Glutamatergic neuron (in vitro differentiated cells): ENCODE measurements at places on chromosomes 12 and 14. TPM values are rescaled to one million over a fixed set of nuclear protein-coding genes. Genes with fewer than 3 reads are reported as not detected.

DNA sequence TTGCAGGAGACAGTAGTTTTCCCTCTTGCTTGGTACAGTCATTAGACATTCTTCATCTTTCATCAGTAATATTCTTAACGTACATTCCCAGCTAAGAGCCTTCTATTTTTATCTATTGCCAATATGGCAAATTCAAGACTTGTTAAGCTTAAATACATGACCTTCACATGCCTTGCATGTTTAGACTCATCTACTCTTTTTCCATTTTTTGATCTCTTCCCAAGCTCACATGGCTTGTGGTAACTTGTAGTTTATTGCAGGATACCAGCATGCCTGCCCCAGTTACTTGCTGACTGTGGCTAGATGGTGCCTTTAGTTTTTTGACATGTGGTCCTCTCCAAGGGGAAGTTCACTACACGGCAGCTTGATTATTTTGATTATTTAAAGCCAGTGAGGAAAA lies 729.0 kb downstream of the SLC6A15 start:
- DNase-seq: no peak
- no peaks in the 10 kb centered on the region for H3K27me3 ChIP-seq
- H3K4me1 ChIP-seq: no peaks in the 10 kb centered on the region
- no peak overlapping the region for H3K4me3 ChIP-seq

- H3K27ac ChIP-seq: no peak overlapping the region
- H3K27me3 ChIP-seq: peaks cover 4% of the 10 kb centered on the region
- H3K36me3 ChIP-seq: no peaks in the 10 kb centered on the region
- H3K4me1 ChIP-seq: peaks cover 4% of the 10 kb centered on the region
- no peak overlapping the region for H3K4me3 ChIP-seq
Measured at GRCh38 chr14:65791191-65791981, 378.9 kb downstream of the FUT8 start.

DNA sequence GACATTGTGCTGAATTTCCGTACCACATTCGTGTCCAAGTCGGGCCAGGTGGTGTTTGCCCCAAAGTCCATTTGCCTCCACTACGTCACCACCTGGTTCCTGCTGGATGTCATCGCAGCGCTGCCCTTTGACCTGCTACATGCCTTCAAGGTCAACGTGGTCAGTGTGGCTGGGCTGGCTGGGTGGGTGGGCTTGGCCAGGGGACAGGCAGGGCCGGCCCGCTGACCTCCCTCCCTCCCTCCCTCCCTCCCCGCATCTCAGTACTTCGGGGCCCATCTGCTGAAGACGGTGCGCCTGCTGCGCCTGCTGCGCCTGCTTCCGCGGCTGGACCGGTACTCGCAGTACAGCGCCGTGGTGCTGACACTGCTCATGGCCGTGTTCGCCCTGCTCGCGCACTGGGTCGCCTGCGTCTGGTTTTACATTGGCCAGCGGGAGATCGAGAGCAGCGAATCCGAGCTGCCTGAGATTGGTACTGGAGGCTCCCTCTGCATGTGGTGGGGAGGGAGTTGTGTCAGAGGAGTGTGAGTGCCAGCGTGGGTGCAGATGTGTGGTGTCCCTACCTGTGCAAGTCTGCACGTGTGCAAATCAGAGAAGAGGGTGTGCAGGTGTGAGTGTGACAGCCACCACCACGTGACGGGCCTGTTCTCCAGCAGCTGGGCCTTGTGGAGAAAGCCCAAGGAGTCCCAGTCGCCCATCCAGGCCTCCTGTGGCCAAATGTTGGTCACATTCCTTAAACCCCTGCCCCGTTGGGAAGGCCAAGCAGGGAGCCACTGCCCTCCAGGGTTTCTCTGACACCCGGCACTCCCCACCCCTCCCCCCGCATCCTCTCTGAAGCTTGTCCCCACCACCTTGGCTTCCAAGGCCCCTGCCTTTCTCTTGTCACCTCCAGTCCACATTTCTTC lies 5.3 kb downstream of the KCNH3 start:
- H3K4me3 ChIP-seq: peak overlapping the region; percentile 72
- H3K4me1 ChIP-seq: peaks cover 23% of the 10 kb centered on the region
- H3K27me3 ChIP-seq: peaks cover 28% of the 10 kb centered on the region
- H3K36me3 ChIP-seq: no peaks in the 10 kb centered on the region
- H3K27ac ChIP-seq: peak overlapping the region; percentile 34
- DNase-seq: peak; percentile 44

DNA sequence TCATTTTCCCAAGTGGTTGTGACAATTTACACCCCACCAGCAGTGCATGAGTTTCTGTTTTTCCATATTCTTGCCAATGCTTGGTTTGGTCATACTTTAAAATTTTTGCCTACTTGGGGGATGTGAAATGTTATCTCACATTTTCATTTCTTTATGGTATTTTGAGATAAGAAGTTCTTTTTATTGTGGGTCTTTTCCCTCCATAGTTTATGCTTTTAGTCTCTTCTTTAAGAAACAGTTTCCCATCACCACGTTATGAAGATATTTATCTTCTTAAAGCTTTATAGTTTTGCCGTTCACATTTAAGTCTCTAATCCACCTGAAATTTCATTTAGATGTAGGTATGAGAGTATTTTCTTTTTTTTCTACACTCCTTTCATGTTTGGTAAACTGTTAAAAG lies 95.7 kb downstream of the PPM1A start:
- H3K36me3 ChIP-seq: no peaks in the 10 kb centered on the region
- no peak for DNase-seq

GRCh38 chr12:90794212-90794611 lies 160.8 kb downstream of the CCER1 start:
- H3K27ac ChIP-seq: no peak overlapping the region
- DNase-seq: no peak
- no peaks in the 10 kb centered on the region for H3K36me3 ChIP-seq
- H3K27me3 ChIP-seq: peaks cover 2% of the 10 kb centered on the region
- H3K4me3 ChIP-seq: no peak overlapping the region

DNA sequence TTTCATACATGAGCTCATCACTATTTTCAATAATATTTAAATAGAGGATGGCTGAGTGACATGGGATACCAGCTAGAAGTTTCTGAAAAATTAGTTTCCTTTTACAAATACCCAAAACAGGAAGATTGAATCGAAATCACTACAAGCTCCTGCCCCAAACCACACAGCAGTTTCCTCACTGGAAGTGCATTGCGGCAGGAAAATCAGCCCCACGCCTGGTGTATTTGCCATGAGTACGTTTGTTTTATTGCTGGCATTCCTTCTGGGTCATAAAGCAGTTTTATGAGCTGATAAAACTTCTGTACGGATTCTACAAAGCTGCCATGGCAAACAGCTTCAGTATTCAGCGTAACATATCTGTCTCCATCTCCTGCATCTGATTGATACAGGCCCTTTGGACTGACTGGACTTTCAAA lies 23.7 kb downstream of the CDC42BPB start:
- no peaks in the 10 kb centered on the region for H3K27me3 ChIP-seq
- DNase-seq: no peak
- H3K27ac ChIP-seq: no peak overlapping the region
- H3K4me3 ChIP-seq: no peak overlapping the region
- H3K36me3 ChIP-seq: no peaks in the 10 kb centered on the region

- DNase-seq: no peak
- H3K27ac ChIP-seq: no peak overlapping the region
- H3K27me3 ChIP-seq: peaks cover 3% of the 10 kb centered on the region
- no peak overlapping the region for H3K4me3 ChIP-seq
Measured at GRCh38 chr14:72290241-72290640, 358.0 kb downstream of the RGS6 start.

DNA sequence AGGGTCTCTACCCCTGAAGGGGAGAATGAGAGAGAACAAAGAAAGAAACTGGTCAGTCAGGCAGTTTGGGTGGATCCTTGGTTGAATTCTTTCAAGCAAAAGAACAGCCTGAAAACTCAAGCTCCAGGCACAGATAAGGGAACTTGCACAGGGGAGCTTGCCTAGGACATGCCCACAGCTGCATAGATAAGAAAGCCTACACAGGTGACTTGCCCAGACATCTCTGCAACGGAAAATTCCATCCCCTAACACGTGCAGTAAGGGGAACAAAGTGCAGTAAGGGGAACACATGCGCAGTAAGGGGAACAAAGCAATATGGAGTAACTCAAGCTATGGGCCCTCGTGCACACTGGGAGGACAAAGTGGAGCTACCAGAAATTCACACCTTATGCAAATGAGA lies 540.1 kb upstream of the MIS18BP1 start:
- DNase-seq: no peak
- no peak overlapping the region for H3K4me3 ChIP-seq
- H3K4me1 ChIP-seq: no peaks in the 10 kb centered on the region
- H3K27ac ChIP-seq: no peak overlapping the region

- no peak overlapping the region for H3K27ac ChIP-seq
- H3K4me3 ChIP-seq: no peak overlapping the region
- H3K4me1 ChIP-seq: peaks cover 43% of the 10 kb centered on the region
- DNase-seq: no peak
Measured at GRCh38 chr14:81268016-81268416, 47.3 kb upstream of the GTF2A1 start.

- peak overlapping the region; percentile 73 for H3K27ac ChIP-seq
- peaks cover 36% of the 10 kb centered on the region for H3K4me1 ChIP-seq
- H3K27me3 ChIP-seq: peaks cover 4% of the 10 kb centered on the region
- H3K36me3 ChIP-seq: no peaks in the 10 kb centered on the region
Measured at GRCh38 chr12:2336409-2336829, 283.6 kb downstream of the CACNA1C start.

DNA sequence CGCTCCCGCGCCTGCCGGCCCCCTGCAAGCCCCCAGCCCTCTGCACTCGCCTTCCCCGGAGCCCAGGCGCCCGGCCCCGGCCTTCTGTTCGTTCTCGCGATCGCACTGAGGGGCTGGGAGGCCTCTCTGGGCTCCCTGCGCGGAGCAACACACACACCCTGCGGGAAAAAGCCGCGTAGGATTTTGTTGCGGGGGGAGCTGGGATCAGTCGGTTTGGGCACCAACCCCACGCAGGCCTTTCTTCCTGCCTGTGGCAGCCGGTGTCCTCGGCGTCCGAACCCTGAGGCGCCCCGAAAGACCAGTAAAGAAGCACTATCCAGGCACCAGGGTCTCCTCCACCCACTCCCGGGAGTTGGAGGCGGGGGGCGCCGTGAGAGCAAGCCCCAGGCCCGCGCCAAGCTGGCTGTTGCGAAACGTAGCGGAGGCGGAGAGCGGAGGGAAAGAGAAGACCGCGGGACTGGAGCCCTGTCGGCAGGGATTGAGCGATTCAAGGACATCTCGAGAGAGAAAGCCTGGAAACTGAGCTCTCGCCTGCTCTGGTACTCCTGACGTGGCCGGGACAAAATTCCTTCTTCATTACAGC lies 1.9 kb upstream of the HOXC5 start:
- no peak overlapping the region for H3K4me3 ChIP-seq
- DNase-seq: peak; percentile 59
- peaks cover 6% of the 10 kb centered on the region for H3K4me1 ChIP-seq
- H3K27ac ChIP-seq: no peak overlapping the region
- peaks cover 46% of the 10 kb centered on the region for H3K27me3 ChIP-seq
- H3K36me3 ChIP-seq: no peaks in the 10 kb centered on the region

GRCh38 chr14:95468448-95469133 lies 47.9 kb downstream of the SYNE3 start:
- peaks cover 7% of the 10 kb centered on the region for H3K4me1 ChIP-seq
- H3K4me3 ChIP-seq: no peak overlapping the region
- H3K27ac ChIP-seq: peak overlapping the region; percentile 2
- peaks cover 5% of the 10 kb centered on the region for H3K27me3 ChIP-seq
- DNase-seq: no peak

DNA sequence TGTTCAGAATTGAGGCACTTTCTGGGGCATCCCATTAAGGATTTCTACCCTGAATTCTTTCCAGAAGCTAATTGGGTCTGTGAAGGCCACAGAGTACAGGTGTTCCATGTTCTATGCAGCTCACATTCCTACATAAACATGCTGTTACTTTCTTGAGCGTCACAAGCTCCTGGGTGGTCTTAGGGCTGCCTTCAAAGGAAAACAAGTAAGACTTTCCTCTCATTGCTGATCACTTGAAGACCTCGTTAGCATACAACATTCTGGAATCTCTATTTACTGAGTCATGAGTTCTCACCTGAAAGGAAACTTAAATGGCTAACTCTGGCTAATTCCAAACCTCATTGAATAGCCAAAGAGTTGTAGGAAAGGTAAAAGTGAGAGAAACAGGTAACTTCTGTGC lies 63.0 kb upstream of the HMGA2 start:
- no peaks in the 10 kb centered on the region for H3K36me3 ChIP-seq
- peaks cover under 1% of the 10 kb centered on the region for H3K27me3 ChIP-seq

GRCh38 chr12:48198672-48198971 lies 4.5 kb downstream of the OR10AD1 start:
- DNase-seq: peak; percentile 43
- H3K4me3 ChIP-seq: peak overlapping the region; percentile 96
- H3K27me3 ChIP-seq: peaks cover 5% of the 10 kb centered on the region
- no peaks in the 10 kb centered on the region for H3K4me1 ChIP-seq

DNA sequence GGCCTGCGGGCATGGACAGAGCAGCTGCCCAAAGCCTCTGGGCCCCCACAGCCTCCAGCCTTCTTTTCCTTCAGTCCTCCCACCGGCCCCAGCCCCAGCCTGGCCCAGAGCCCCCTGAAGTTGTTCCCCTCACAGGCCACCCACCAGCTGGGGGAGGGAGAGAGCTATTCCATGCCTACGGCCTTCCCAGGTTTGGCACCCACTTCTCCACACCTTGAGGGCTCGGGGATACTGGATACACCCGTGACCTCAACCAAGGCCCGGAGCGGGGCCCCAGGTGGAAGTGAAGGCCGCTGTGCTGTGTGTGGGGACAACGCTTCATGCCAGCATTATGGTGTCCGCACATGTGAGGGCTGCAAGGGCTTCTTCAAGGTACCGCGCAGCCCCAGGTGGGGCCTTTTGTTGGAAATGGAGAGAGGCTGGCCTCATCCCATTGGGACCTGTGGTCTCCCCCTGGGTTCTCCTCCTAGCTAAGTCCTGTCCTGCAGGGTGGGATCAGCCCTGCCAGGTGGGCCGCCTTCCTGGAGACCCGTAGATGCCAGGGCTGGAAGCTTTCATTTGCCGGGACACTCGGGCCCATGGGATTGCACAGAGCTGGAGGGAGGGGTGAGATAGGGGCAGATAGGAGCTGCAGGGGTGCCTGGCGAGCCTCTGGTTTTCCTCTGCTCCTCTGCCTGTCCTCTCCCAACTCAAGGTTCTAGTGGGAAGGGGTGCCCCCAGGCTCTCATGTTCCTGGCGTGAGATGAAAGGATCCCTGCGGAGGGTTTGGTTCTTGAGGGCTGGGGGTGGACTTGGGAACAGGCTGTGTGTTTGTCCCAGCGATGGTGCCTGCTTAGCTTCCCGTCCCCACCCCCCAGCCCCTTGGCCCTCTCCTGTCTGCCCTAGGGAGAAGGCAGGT lies 3.8 kb downstream of the NR4A1 start:
- no peak for DNase-seq
- no peak overlapping the region for H3K4me3 ChIP-seq
- peaks cover 9% of the 10 kb centered on the region for H3K4me1 ChIP-seq
- H3K27me3 ChIP-seq: peaks cover 6% of the 10 kb centered on the region
- H3K27ac ChIP-seq: no peak overlapping the region

- no peak for DNase-seq
- H3K27ac ChIP-seq: no peak overlapping the region
- H3K36me3 ChIP-seq: no peaks in the 10 kb centered on the region
- H3K27me3 ChIP-seq: no peaks in the 10 kb centered on the region
- H3K4me3 ChIP-seq: no peak overlapping the region
Measured at GRCh38 chr12:7719946-7720730, 8.9 kb downstream of the DPPA3 start.

The TPPP2 gene
- not detected for total RNA-seq

The INHBC gene
- total RNA-seq: not detected

The TOMM20L gene
- not detected for total RNA-seq

The COPZ1 gene
- total RNA-seq: 88.6 TPM
